Gastroesophageal sphincter (tissue), 4 donors: ENCODE measurements at places on chromosomes 2 and 18.
A peak's percentile ranks its signal among the peaks of the same experiment; 100 is the strongest.

DNA sequence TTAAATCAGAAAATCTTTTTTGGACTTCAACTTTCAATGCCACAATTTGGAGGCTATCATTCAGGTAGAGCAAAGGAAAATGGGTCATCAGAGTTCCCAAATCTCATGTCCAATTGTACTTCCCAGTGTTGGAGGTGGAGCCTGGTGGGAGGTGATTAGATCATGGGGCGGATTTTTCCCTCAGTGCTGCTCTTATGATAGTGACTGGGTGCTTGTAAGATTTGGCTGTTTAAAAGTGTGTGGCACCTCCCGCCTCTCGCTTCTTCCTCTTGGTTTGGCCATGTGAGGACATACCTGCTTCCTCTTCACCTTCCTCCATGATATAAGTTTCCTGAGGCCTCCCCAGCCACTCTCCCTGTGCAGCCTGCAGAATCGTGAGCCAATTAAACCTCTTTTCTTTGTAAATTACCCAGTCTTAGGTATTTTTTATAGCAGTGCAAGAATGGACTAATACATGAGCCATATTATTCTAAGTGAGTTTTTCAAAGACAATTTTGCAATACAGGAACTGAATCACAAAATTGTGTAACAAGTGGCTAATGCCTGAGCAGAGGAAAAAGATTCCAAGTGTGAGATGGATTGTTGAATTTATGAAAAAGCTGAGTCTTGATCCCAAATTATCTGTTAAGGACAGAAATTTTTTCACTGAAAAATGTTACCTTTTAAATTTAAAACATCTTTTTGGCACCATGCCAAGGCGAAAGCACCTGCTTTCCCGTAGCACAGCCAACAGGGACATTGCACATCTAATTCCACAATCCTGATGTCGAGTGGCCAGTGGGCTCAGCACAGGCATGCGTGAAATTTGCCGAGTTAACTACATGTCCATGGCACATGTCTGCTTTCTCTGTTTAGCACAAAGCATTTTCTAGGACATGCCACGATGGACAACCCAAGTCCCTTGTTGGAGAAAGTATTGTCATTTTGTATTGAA is 150.9 kb downstream of the COL6A3 start:
- peak; percentile 86 for ATAC-seq

- no peak for ATAC-seq
Measured at GRCh38 chr2:105418522-105418921, 19.7 kb upstream of the FHL2 start.

- ATAC-seq, result no peak
Measured at GRCh38 chr18:75280427-75281280, 70.1 kb downstream of the TSHZ1 start.

DNA sequence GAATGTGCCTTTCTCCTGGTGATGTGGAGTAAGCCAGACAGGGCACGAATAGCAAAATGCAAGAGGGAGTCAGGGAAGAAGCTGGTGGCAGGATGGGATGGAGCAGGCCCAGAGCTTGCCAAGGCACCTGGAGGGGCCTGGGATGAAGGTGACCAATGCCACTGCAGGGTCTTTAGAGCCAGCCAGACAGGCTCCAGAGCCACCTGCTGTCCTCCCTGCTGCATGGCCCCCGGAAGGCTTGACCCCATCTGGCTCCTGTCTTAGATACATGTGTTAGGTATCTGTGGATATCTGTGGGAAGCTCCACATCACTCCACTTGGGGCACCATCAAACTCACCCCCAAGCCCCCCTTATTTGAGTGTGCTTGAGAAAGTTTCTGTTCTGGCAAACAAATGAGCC is 99.9 kb upstream of the ATL2 start:
- no peak for ATAC-seq

- no peak for ATAC-seq
Measured at GRCh38 chr2:168135121-168135520, 112.3 kb downstream of the STK39 start.

- ATAC-seq, result no peak
Measured at GRCh38 chr18:49628881-49629795, 67.3 kb downstream of the LIPG start.

- no peak for ATAC-seq
Measured at GRCh38 chr2:98464772-98465310, 20.2 kb downstream of the INPP4A start.

DNA sequence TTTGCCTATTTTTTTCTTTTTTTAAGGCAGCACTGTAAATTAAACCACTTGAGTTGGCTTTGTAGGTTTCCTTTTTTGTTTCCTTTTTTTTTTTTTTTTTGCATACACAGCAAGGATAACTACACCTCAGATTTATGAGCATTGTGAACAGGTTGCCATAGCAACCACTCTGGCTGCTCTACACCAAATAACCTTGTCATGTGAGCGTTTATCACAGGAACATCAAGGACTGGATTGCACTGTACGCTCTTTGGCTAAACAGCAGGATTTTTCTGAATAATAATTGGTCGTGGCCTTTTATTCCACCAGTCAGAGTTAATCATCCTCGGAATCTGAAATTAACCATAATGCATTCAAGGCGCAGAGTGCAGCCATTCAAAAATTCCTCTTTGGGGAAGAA is 199.1 kb upstream of the SLC14A2 start:
- ATAC-seq, result no peak

DNA sequence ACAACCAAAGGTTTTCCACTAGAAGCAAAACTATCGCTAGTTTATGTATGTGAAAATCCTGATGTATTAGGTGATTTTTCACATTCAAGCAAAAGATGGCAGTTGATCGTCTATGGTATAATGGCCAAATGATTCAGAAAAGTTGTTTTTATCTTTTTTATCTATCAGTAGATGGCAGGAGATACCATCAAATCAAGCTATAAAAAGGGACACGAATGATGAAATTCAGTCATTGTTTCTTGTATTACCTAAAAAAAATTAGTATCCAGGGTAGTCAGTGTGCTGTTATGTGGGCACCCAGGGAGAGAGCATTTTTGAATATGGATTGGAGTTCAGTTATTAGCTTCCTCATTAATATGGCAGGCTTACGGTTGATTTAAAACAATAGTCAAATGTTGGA is 22.9 kb upstream of the CAVIN2 start:
- no peak for ATAC-seq

DNA sequence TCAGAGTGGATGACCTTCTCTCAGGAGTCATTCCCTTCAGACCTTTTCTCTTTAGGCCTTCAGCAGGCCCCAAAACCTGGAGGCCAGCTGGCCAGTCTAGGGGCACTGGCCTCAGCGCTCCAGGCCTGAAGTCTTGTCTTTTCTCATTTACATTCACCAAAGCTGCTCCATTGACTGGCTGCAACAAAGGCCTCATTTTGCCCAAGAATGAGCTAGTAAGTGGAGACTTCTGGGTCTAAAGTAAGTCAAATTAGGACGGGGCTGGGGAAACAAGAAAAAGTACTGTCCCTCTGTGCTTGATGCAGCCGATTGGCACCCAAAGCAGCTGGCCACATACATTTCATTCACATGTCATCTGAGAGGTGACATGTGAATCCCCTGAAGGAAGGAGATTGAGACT is 83.8 kb upstream of the RIOK3 start:
- ATAC-seq, result no peak

DNA sequence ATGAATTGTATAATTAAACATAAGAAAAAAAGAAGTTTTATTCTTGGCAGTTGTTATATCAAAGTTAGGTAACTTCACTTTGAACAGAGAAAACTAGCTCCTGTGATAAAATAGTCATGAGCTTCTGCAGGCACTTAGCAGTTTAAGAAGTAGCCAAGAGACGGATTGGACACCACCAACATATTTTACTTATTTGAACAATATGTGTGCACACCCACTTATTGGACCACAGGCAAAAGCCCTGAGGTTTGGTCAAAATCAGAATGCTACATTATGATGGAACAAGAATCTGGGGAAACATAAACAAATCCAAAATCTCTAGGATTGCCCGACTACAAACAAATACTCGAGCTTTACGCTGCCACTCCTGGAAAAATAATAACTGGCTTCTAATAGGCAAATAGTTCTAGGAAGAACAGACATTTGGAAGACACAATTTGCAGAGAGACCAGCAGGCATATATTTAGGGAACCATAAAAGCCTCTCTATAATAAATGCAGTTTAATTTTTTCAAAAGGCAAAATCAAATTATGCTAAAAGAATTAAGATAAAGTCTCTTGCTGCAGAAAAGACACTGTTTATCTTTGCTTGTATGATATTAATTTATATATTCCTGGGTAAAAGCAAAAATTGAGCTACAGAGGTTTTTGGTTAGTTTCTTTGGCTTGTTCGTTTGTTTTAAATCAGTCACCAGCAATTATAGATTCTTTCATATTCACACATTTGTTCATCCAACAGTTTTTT is 117.9 kb downstream of the CDC42EP3 start:
- ATAC-seq, result no peak

DNA sequence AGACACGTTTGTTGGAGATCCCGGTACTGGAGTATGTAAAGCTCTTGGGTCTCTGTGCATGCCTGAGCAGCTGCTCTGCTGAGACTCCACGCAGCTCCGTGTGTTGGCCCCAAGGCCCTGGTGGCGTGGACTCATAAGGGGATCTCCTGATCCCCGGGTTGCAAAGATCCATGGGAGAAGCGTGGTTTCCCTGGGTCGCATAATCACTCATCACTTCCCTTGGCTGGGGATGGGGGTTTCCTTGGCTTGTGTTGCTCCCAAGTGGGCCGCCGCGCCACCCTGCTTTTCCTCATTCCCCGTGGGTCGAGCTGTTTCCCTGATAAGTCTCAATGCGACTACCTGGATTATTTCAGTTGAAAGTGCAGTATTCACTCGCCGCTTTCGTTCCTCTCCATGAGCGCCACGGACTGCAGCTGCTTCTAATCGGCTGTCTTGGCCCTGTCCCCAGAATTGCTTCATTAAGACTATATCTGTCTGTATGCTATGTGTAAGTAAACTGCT is 76.0 kb downstream of the EPC2 start:
- no peak for ATAC-seq

DNA sequence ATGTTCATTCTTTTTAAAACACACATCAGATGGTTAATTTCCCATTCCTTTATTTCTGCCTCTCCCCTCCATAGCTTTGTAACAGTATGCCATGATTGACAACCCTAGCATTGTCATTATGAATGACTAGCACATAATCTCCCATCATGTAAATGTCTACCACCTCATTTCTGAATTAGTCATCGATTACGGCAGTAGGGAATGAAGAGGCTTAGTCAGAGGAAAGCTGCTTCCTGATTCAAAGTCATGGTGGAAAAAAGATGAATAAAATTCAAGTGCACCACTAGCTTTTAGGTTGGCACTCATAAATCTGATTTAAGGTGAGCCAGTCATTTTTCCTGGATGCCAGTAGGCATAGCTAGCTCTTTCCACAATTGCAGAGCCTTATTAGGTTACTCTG is 19.1 kb upstream of the ACMSD start:
- ATAC-seq, result no peak

- ATAC-seq, result peak; percentile 92
Measured at GRCh38 chr2:7692657-7693161, 775.5 kb downstream of the RNF144A start.

GRCh38 chr2:188381614-188382013 is 89.9 kb downstream of the GULP1 start:
- ATAC-seq, result no peak

GRCh38 chr2:122739732-122740593 is 984.5 kb downstream of the TSN start:
- no peak for ATAC-seq

GRCh38 chr2:174682578-174683391 is 81.5 kb downstream of the CHRNA1 start:
- ATAC-seq, result peak; percentile 94

- no peak for ATAC-seq
Measured at GRCh38 chr2:195601361-195601760, 55.7 kb upstream of the SLC39A10 start.

DNA sequence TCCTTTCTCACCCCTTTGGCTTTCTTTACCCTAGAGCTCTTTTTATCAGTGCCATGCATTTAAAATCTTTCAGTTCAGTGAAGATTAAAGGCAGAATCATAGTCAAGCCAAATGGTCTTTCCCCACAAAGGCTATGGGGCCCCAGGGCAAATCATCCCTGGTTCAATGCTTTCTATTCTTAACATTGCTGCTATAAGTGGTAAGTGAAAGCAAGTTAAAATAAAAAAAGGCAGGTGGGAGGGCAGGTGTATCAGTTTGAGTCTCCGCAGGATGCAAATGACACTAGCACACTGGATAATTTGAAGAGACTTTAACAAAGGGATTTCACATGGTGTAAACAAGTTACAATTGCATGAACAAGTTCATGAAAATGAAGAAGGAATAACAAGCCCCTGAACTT is 757.4 kb downstream of the SATB2 start:
- no peak for ATAC-seq

GRCh38 chr18:11733031-11733430 is 44.0 kb downstream of the GNAL start:
- peak; percentile 87 for ATAC-seq

- no peak for ATAC-seq
Measured at GRCh38 chr2:26243470-26244308, 743 bp downstream of the HADHA start.

- ATAC-seq, result no peak
Measured at GRCh38 chr18:54192900-54193299, 31.6 kb downstream of the MBD2 start.

GRCh38 chr2:77046339-77046738 is 475.8 kb downstream of the LRRTM4 start:
- no peak for ATAC-seq

DNA sequence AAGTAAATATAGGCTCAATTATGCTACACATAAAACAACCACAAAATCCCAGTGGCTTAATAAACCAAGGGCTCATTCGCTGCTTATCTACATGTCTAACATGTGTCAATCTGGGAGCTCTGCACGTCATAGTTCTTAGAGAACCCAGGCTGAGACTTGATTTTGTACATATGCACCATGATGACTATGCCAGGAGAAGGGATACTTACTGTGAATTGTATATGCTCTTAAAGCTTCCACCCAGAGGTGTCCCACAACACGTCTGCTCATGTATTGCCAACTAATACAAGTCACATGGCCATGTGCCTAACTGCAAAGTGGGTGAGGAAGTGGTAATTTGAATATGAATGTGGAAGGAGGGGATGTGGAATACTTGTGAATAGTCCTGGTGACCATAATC is 262.1 kb downstream of the CPS1 start:
- no peak for ATAC-seq

- ATAC-seq, result peak; percentile 55
Measured at GRCh38 chr2:133054297-133054696, 384.3 kb upstream of the LYPD1 start.

GRCh38 chr18:59536166-59536565 is 161.1 kb downstream of the CCBE1 start:
- no peak for ATAC-seq

GRCh38 chr2:133518700-133519344 is 49.4 kb downstream of the NCKAP5 start:
- ATAC-seq, result no peak

- ATAC-seq, result peak; percentile 64
Measured at GRCh38 chr2:45813003-45813941, 161.8 kb downstream of the PRKCE start.

DNA sequence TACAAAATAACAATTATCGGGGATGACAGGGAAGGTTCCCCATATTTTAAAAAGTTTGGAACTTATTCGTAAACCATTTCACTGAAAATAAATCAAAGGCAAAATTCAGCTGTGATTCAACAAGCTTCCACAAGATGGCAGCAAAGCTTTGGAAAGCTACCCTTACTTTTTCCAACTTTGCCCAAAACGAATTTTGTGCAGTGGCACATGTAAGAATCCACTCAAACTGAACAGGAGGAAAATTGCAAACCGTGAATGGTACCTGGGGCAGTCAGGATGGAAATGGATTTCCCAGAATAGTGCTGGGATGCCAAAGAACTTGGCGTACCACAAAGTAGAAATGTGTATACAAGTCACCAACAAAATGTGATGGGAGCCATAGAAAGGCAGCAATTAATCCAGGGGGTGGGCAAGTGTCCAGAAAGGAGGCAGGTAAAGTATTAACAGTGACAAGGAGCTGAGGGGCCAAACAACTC is 10.7 kb downstream of the RPL31 start:
- ATAC-seq, result no peak
